Esophagus squamous epithelium (tissue), 5 donors: ENCODE measurements at places on chromosomes 5 and 9.

- DNase-seq, result no peak
Measured at GRCh38 chr9:4065054-4065453, 234.8 kb downstream of the GLIS3 start.

- no peak for DNase-seq
Measured at GRCh38 chr9:89743216-89743572, 138.4 kb downstream of the GADD45G start.

DNA sequence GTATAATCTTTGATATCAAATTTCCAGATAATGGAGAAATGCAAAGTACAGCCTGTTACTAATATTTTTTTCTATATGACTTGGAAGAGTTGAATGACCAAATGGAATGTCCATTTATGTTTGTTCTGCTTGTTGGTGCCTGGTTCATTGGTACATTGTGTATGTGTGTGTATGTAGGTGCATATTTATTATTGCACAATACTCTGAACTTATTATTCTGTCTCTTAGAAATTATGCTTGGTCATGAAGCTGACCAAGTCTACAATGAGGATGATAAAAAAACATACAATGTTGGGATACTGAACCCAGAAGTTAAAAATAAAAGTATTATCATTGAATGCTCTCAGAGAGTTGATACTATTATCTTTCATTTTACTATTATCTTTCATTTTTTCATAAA lies 706.3 kb downstream of the KCTD16 start:
- DNase-seq, result no peak

- no peak for DNase-seq
Measured at GRCh38 chr9:17635115-17635890, 56.4 kb downstream of the SH3GL2 start.

- no peak for DNase-seq
Measured at GRCh38 chr5:160044391-160044804, 35.5 kb downstream of the TTC1 start.

DNA sequence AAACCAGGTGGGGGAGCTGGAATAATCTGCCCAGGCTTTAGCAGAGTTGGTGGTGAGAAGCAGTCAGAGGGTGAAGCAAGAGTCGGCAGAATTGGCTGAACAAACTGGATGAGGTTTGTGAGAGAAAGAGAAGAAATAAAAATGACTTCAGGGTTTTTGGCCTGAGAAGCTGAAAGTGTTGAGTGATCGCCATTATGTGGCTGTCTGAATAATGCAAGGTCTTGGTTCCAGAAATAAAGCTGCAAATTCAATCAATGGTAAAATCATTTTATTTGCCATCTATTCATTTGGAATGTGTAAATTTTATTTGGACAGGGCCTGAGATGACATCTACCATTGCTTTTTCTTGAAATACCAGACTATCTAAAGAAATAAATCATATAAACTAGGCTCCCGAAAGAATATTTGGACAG lies 50.4 kb upstream of the DAB2 start:
- DNase-seq, result no peak

DNA sequence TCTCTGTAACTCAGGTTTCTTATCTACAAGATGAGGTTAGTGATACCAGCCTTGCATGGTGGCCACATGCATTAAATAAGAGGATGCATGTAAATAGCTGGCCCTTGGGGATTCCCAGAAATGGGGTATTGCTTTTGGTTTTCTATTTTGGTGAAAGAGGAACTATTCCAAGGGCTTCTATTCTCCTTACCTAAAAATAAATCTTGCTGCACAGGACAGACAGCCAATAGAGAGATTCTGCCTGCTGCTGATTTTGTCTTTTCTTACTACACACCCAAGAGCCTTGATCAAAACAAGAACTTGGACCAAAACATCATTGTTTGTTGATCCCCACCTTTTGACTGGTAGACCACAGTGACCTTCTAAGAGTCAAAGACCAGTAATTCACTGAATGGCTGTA lies 161.8 kb downstream of the PJA2 start:
- no peak for DNase-seq

- no peak for DNase-seq
Measured at GRCh38 chr5:180281706-180282105, 10.2 kb downstream of the MAPK9 start.

DNA sequence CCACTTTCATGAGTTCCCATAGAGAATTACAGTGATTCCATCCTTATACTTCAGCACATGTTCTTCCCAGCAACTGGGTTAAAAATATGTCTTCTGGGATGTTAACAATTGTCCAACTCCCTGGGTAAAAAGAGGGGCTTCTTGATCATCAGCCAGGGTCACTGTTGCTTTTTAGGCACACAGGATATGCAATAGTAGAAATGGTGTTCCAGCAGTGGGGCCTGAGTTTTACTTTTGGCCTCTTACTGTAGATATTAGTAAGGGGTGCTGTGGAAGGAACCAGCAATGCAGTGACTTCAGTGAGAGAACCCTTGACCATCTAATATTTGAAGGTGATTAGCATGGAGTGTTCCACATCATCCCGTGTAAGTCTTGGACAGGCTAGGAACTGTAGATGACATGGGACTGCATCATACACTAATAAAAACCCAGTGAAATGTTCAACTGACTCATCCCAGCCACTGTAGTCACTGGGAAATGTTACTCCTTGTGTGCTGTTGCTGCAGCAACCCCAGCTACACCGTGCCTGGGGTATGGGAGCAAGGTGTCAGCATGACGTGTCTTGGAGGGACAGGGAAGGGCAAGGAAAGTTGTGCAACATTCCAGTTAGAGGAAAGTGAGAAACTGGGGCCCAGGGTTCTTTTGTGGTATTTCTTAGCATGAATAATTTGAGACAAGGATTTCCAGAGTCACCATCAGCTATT lies 610.9 kb downstream of the RAB3C start:
- no peak for DNase-seq

DNA sequence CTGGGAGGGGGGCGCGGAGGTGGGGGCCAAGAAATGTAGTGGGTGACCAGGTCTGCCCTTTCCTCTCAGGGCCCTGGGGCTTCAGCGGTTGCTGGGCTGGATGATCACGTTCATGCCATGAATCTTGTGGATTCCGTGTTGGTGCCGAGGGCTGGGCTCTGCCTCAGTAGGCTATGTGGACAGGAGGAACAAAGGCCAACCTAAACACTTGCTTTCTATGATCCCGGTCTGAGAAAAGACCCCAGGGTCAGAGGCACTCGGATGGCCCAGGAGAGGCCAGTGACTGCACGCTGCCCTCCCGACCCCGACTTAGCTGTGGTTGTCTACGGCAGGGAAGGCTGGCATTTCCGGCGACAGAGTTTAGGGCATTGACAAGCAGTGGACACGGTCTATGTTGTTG lies 26.6 kb downstream of the PHF2 start:
- no peak for DNase-seq

- DNase-seq, result no peak
Measured at GRCh38 chr5:22431840-22432239, 421.3 kb downstream of the CDH12 start.

DNA sequence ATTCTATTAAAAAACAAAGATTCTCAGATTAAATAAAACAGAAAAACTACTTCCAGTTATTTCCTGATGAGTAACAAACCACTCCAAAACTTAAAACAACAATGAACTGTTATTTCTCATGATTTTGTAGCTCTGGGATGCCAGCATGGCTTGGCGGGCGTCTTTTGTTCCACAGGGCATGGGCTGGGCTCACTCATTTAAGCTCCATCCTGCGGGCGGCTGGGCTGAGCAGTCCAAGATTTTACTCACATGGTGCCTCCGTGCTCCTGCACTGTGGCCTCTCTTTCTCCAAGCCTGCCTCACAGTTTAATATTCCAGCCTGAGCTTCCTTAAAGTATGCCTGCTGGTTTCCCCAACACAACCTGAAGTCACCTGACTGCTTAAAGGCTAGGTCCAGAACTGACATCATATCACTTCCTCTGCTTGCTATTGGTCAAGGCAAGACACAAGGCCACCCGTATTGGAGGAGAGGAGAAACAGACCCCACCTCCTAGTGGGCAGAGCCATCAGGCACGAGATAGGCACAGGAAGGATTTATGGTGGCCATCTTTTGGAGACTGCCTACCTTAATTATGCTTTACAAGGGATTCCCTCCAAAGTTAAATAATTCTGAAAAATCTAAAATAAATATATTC lies 41.6 kb upstream of the ZBTB43 start:
- no peak for DNase-seq

DNA sequence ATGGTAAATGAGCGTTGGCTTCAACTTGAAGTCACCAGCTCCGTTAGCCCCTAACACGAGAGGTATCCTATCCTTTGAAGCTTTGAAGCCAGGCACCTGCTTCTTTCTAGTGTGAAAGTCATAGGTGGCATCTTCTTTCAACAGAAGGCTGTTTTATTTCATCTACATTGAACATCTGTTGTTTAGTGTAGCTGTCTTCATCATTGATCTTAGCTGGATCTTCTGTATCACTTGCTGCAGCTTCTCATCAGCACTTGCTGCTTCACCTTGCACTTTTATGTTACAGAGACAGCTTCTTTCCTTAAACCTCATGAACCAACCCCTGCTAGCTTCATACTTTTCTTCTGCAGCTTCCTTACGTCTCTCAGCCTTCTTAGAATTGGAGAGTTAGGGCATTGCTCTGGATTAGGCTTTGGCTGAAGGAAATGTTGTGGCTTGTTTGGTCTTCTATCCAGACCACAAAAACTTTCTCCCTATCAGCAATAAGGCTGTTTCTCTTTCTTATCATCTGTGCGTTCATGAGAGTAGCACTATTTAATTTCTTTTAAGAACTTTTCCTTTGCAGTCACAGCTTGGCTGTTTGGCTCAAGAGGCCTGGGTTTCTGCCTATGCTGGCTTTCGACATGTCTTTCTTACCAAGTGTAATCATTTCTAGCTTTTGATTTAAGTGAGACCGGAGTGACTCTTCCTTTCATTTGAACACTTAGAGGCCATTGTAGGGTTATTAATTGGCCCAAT lies 47.2 kb downstream of the PCSK5 start:
- no peak for DNase-seq

GRCh38 chr5:394671-395155 lies 48.3 kb upstream of the EXOC3 start:
- DNase-seq, result no peak

DNA sequence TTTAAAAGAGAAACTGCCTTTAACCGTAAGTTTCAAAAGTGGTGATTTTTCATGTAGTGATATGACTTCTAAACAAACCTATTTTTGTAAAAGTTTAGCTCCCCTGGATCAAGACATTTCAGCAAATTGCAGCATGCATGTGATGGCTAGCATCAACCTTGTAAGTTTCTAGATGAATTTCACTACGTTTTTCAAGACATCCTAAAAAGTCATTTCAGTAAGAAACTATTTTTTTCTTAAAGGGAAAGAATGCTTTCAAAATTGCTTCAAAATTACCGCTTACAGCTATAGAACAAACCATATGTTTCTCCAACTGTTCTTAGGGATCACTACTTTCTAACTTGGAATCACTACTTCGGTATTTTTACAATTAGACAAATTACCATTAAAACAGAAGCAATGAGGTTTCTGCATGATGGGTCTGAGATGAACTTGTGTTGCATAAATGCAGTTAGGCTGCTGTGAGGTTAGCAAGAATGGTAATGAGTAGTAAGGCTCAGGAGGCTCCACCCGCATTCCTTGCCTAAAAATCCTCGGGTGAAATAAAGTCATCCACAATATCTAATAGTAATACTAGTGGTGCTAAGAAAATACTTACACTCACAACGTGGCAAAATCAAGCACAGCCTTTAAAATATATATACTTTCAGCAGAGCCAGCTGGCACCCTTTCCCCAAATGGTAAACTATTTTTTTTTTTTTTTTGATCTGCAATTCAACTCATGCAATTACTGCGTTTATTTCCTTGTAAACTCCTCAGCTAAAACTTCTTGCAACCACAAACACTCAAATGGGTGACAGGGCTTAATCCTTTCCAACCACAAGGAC lies 53.8 kb downstream of the CDC14B start:
- DNase-seq, result no peak

- no peak for DNase-seq
Measured at GRCh38 chr5:119019949-119020348, 31.6 kb upstream of the DTWD2 start.

GRCh38 chr9:112384219-112384618 lies 4.3 kb downstream of the HSDL2 start:
- DNase-seq, result no peak

GRCh38 chr5:2749514-2750025 lies 1.9 kb downstream of the IRX2 start:
- DNase-seq, result no peak

DNA sequence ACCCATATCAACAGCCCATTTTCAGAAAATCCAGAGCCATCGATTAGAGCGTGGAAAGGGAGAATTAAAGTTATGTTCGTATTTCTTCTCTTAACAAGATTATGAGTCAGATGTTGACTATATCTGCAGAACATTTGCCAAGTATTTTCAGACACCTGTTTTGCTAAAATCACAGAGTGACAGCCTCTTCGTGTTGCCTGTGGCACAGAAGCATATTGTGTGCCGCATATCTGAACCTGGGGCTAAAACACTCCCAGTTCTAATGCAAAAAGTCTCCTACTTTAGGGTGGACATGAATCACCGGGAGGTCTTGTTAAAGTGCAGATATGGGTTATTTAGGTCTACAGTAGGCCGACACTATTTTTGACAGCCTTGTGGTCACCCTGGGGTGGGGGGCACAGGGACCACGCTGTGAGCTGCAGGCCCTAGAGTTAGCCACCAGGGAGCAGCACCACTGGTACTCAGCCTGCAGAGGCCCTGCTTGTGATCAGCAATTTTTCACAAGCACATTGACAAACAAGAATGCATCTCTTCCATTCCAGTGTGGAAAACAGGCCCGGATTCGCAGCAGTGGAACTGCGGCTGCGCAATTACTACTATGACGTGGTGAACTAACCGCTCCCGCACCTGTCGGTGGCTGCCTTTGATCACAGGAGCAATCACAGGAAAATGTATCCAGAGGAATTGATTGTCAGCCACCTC lies 93.5 kb downstream of the SYK start:
- no peak for DNase-seq

DNA sequence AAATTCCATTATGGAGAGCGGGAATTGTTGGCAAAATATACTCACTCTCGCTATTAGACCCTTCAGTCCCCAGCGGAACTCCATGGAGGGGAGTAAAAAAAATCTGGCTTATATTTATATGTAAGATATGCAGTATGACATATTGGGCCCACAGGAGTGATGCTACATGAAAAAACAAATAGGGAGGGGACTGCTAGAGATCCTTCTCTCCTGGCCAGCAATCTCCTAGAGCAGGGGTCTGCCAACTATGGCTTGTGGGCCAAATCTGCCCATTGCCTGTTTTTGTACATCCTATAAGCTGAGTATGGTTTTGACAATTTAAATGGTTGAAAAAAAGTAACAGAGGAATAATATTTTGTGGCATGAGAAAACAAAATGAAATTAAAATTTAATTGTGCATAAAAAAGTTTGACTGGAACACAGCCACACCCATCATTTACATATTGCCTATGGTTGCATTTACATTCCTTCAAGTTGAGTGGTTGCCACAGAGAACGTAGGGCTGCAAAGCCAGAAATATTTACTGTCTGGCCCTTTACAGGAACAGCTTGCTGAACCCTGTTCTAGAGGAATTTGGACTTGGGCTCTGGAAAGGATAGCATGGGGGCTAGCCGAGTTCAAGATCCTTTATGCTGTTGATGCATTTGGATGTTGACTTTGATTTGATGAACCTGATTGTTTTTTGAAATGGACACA lies 197.3 kb upstream of the CLINT1 start:
- no peak for DNase-seq
